Frontal cortex (tissue), 4 donors: ENCODE measurements at places on chromosomes 2 and 18. TPM values are rescaled to one million over a fixed set of nuclear protein-coding genes. Genes with fewer than 3 reads are reported as not detected.

AGXT gene
- not detected for total RNA-seq

SFTPB gene
- not detected for total RNA-seq

PECR gene
- total RNA-seq, result 27.3 TPM

TMEM37 gene
- not detected for total RNA-seq

GPBAR1 gene
- total RNA-seq, result not detected

IL36B gene
- total RNA-seq, result not detected

LHCGR gene
- under 0.01 TPM for total RNA-seq

C2orf68 gene
- 22.8 TPM for total RNA-seq

SPATA3 gene
- total RNA-seq, result not detected

PLA2R1 gene
- total RNA-seq, result 1.6 TPM

TCF7L1 gene
- 0.41 TPM for total RNA-seq

FER1L5 gene
- 0.41 TPM for total RNA-seq

UBE2F gene
- 27.7 TPM for total RNA-seq

C1QL2 gene
- 0.41 TPM for total RNA-seq

LRP1B gene
- total RNA-seq, result 84.0 TPM

IL18R1 gene
- 0.41 TPM for total RNA-seq

SH2D6 gene
- total RNA-seq, result 0.41 TPM

CPLX4 gene
- not detected for total RNA-seq

RAMP1 gene
- 6.9 TPM for total RNA-seq

RAX gene
- total RNA-seq, result not detected

ASTL gene
- total RNA-seq, result not detected

GRB14 gene
- total RNA-seq, result 15.1 TPM

CD8B2 gene
- total RNA-seq, result under 0.01 TPM

LINC00305 gene
- total RNA-seq, result not detected

SATB2 gene
- 440 TPM for total RNA-seq

ZAP70 gene
- 0.82 TPM for total RNA-seq

PCARE gene
- total RNA-seq, result not detected

TUBB8B gene
- not detected for total RNA-seq

RIT2 gene
- total RNA-seq, result 29.3 TPM

DTYMK gene
- 8.6 TPM for total RNA-seq

MARCHF4 gene
- total RNA-seq, result 8.2 TPM

PROKR1 gene
- 0.82 TPM for total RNA-seq
